ENCODE measurements at places on chromosomes 12 and 14.

GRCh38 chr14:105086833-105087307, 21.6 kb upstream of the GPR132 start:
- peak; percentile 67 for DNase-seq

- peak; percentile 51 for DNase-seq
These were observed 7.5 kb downstream of the ITGA5 start for GRCh38 chr12:54411391-54412241.

- DNase-seq: no peak
These were observed 226.0 kb upstream of the PDE3A start for GRCh38 chr12:20142316-20142715.

- no peak for DNase-seq
These were observed 32.9 kb downstream of the FIGNL2 start for GRCh38 chr12:51815571-51815970.

DNA sequence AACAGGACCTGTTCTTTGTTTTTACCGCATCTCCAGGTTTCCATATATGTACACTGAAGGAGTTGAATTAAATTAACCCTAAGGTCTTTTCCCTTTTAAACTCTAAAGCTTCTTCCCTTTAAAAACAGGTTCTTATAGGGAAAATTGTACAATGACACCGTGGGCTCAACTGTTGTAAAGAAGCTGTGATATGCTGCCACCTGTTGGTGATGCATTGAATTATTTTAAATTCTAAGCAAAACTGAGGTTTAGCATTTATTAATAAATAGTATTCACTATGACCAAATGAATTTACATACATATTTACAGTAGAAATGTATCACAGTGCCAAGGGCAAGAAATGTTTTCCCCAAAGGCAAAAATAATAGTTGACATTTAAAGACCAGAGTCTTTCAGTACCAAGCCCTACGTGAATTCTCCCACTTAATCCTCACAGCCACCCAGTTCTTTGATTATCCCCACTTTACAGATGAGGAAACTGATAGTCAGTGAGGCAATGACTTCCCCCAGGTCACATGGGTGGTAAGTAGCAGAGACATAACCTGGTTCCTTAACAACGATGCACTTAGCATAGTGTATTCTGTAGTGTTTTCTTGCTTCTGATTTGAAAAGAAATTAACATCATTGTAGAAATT, 35.7 kb upstream of the TMEM263 start:
- DNase-seq: no peak

DNA sequence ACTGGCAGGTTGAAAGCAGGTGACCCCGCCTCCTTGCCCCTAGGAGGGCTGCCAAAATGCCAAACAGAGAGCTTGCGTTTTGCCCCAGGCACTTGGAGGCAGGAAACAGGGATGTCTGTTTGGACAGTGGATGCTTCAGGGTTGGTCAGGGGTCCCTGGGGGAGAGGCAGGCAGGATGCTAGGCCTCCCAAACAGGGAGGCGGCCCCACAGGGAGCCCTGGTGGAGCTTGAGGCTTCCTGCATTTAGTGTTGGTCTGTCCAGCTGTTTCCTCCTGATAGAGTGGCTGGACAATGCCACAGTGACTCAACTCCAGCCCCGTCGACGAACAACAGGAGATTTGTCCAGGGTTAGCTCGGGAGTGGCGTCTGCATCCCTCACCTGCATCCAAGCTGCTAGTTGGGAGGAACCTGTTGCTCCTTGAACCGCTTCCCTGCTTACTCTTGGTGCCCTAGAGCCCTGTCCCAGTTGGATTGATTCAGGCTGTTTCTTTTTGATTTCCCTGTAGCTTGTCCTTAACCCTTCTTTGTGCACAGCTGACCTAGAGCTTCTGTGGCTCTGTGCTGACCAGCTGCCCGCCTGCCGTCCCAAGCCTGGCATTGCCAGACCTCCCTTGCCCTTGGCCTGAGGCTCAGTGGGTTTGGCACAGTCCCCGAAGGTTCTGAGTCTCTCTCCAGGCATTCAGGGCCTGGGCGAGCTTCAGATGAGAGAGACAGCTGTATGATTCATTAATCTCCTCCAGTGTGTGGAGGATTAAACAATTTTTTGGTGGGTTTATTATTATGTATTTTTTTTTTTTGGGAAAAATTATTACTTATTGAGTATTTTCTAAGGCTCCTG, 45.9 kb downstream of the TSPAN9 start:
- no peak for DNase-seq

DNA sequence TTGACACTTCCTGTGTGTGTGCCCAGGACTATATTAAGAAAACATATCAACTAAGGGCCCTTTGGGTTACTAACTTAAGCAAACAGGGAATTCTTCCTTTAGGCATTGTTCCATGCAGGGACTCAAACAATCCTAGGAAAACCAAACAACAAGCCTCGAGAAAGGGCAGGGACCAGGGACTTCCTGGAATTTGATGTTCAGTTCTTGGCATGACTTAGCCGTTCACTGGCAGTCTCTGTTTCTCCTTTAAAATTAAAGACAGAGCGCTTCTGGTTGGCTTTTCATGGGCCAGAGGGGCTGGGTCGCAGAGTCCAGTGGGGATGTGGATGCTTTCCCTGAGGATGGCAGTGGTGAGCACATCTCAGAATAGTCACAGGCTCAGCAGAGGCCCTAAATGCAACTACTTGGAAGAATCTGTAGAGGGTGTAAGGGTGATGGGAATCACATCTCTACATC, 35.2 kb downstream of the RNFT2 start:
- DNase-seq: no peak

GRCh38 chr14:31489691-31490090, 1.9 kb upstream of the GPR33 start:
- DNase-seq: no peak

- DNase-seq: no peak
These were observed 51.9 kb downstream of the PRMT8 start for GRCh38 chr12:3542911-3543310.

GRCh38 chr12:110126557-110126956, 2.4 kb downstream of the IFT81 start:
- no peak for DNase-seq

DNA sequence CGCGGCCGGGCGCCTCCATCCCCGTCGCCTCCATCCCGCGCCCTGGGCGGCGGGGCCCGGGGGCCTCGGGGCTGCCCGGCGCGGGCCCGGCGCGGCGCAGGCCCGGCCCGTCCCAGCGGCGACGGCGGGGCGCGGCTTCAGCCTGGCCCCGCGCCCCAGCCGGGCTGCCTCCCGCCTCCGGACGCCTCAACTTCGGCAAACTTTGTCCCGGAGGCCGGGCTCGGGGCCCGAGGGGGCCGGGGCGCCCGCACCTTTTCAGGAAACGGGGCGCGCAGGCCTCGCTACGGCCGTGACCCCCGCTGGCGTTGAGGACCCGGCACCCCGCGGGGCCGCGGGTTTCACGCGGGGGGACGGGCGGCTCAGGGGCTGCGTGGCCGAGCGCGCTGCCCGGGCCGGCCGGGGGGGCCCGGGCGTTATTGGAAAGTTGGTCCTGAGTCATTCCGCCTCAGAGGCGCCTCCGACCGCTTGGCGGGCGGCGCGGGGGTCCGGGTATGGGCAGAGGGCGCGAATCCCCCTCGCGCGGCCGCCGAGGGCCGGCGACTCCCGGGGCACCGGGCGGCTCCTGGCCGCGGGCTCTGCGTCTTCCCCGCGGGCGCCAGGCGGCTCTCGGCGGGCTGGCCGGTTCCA, 575 bp downstream of the TRAF3 start:
- no peak for DNase-seq

- DNase-seq: peak; percentile 13
These were observed 79.2 kb downstream of the B4GALNT3 start for GRCh38 chr12:538731-539539.
